ENCODE measurements at places on chromosomes 5 and 9.

GRCh38 chr5:147821766-147822165 is 9.7 kb downstream of the SPINK1 start:
- no peak for DNase-seq

DNA sequence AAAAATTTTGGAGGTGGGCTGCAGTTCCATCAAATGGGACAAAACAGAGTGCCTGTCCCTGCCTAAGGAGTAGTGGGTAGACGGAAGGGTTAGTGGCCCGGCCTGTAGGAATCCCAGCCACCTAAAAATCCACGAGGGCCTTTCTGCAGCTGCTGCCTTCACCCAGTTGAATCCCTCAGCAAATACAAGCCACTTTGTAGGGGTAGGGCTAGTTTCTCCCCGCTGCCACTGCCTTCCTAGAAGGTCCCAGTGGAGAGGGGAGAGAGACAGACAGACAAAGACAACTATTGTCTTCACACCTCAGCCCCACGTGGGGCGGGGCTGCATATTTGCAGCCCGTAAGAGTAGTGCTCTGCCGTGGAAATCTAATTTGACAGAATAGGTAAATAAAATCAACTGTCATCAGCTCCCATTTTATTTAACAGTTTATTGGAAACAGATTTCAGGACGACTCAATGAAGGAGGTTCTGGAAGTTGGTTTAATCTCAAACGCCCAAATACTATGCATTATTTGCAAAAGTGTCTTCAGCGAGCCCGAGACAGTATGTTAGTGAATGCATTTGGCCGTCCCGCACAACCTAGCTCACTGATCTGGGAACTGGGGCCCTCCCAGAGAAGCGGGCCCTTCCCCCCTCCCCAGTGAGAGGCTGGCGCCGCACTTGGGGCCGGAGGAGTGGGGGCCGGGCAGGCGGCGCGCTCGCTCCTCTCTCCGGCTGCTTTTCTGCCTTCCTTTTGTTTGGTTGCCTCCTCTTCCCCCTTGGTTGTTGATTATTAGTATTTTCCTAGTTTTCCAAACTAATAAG is 67.6 kb upstream of the TBCA start:
- DNase-seq = no peak

DNA sequence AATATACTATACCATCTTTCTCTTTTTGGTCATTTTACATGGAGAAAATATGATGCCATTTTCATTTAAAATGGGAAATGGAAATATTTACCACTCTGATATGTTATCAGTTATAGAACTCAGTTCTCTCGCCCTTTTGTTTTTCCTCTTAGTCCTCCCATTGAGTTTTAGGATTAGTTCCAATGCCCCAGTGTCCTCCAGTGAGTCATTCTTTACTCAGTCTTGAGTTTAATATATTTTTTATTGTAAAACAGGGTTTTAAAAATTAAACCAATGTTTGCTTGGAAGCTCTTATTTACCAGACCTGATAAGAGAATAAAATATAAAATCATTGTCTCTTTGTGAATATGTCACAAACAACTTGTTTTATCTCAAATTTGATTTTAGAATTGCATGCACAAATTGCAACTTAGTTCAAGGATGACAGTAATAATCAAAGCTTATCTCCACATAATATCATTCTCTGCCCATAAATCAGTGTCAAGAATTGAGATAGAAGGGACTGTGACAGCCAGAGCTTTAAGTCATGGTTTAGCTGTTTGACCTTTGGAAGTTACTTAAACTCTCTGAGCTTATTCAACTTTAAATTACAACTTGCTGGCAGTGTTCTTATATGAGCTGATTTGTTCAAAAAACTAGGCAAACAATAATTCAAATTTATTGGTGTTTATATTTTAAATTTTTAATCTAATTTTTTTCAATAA is 166.4 kb downstream of the PAM start:
- DNase-seq = no peak

GRCh38 chr5:43616535-43616934 is 13.6 kb downstream of the NNT start:
- DNase-seq = no peak

Measured in stimulated activated CD4-positive, alpha-beta T cell treated with anti-CD3 and anti-CD28 coated beads, Interleukin-4, amount 100 ng/mL, for 1 hour (primary cell).